ENCODE measurements at places on chromosomes 5 and 9.
A peak's percentile ranks its signal among the peaks of the same experiment; 100 is the strongest.

GRCh38 chr5:95953021-95953702, 8.5 kb downstream of the ELL2 start:
- no peak for DNase-seq

DNA sequence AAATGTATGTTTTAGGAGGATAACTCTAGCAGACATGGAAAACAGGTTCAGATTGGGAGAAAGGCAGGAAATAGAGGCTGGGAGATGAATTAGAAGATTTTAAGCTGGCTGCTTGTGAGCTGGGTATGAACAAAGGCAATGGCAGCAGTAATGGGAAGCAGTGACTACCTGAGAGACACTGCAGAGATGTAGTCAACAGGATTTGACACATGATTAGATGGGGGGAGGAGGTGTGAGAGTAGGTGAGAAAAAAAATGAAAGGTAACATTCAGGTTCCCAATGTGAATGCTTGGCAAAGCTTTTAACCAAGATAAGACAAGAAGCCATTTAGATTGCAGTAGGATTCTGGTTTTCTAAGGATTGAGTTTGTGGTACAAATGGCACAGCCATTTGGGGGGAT, 22.8 kb upstream of the IFNE start:
- DNase-seq = peak; percentile 38

- peak; percentile 18 for DNase-seq
These were observed 33.9 kb downstream of the LMNB1 start for GRCh38 chr5:126810596-126811380.

GRCh38 chr9:110810262-110810976, 141.8 kb downstream of the MUSK start:
- no peak for DNase-seq

DNA sequence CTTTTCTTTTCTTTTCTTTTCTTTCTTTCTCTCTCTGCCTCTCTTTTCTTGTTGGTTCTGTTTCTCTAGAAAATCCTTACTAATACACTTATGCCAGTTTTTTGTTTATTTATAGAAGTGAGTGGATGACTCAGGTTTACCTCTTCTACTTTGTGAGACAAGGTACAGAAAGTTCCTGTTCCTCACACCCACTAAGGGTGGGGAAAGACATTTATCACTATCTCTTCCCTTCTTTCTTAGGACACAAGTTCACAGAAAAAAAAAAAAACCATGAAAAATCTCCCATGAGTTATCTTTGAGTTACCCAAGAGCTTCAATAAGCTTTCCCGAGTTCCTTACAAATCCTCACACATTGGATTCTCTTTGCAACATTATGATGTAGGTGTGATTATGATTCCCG, 60.9 kb upstream of the CD180 start:
- DNase-seq = no peak

DNA sequence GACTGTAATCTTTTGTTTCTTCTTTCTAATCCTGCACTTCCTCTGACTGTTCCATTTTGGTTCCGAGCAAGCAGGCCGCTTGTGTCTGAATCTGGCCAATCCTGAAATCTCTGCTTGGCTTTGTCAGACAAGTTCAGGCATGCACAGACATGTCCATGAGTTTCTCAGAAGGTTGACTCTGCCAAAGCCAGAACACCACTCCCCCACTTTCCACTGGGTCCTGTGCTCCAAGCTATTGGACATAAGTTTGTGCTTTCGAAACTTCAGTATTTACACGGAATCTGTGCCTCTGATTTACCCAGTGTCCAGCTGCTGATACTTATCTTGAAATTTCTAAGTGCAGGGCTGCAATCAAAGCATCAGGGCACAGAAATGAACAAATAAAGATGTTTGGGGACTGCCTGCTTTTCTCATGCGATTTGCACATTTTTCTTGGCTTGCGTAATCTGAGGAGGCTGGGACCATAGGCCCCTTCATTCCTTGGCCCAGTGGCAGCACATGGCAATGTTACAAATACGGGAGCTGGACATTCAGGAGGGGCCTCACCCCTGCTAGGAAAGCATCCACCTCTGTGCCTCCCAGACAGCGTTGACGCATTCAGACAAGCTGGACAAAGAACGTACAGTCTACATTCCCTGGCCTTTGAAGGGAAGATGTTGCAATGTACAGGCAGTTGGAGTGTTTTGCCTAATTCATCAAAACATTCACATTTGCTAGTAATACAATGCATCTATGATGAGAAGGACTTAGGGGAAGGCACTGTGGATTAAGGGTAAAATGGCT, 209.2 kb upstream of the PAPPA start:
- no peak for DNase-seq

- no peak for DNase-seq
These were observed 122.5 kb downstream of the MEF2C start for GRCh38 chr5:88760527-88760926.

Measured in CD4-positive, alpha-beta T cell treated with Interleukin-17A for 1 hour (primary cell).